ENCODE measurements at places on chromosomes 6 and 20. TPM values are rescaled to one million over a fixed set of nuclear protein-coding genes. Genes with fewer than 3 reads are reported as not detected.

DNA sequence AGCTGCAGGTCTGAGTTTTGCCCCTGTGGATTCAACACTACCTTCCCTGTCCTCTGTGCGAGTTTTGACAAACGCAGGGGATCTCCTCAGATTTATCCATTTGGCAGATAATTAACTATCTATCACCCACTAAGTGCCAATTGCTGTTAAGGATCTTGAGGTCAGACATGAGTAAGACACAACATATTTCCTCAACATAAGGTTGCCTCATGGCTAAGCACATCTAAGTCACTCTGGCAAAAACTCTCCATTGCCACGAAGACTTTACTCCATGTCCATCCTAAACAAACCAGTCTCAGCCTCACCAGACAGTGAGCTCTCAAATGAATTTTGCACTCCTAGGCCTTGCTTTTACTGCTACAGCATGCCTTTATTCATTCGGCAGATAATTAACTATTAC is 408.4 kb downstream of the MAFB start:
- no peak for DNase-seq

Gene ZNF184
- 6.0 TPM for polyA plus RNA-seq

Gene KIAA0408
- 3.1 TPM for polyA plus RNA-seq

Gene PROKR2
- polyA plus RNA-seq = not detected

DNA sequence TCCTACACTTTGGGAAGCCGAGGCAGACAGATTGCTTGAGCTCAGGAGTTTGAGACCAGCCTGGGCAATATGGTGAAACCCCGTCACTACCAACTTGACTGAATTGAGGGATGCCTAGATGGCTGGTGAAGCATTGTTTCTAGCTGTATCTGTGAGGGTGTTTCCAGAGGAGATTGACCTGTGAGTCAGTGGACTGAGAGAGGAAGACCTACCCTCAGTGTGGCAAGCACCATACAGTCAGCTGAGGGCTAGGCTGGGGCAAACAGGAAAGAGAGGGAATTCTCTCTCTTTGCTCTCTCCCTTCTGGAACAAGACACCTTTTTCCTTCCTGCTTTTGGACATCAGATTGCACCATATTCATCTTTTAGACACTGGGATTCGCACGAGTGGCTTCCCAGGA is 3.7 kb upstream of the ZUP1 start:
- DNase-seq = no peak

- no peak for DNase-seq
Observed at GRCh38 chr6:125598422-125598821, 151.0 kb upstream of the HEY2 start.

Gene FAM110A
- 6.2 TPM for polyA plus RNA-seq

GRCh38 chr6:23091795-23092194 is 522.4 kb downstream of the HDGFL1 start:
- DNase-seq = no peak

Gene LAMA2
- 18.4 TPM for polyA plus RNA-seq

- no peak for DNase-seq
Observed at GRCh38 chr6:135644394-135644793, 146.9 kb upstream of the AHI1 start.

DNA sequence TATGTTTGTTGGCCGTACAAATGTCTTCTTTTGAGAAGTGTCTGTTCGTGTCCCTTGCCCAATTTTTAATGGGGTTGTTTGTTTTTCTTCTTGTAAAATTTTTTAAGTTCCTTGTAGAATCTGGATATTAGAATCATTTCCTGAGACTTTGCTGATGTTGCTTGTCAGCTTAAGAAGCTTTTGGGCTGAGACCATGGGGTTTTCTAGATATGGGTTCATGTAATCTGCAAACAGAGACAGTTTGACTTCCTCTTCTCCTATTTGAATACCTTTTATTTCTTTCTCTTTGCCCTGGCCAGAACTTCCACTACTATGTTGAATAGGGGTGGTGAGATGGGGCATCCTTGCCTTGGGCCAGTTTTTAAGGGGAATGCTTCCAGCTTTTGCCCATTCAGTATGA is 82.6 kb downstream of the SLC24A3 start:
- no peak for DNase-seq

Gene RBM24
- polyA plus RNA-seq = 0.35 TPM

Gene EGFL8
- 103 TPM for polyA plus RNA-seq

GRCh38 chr20:62745279-62745951 is 36.8 kb downstream of the NTSR1 start:
- no peak for DNase-seq

Gene PRR18
- polyA plus RNA-seq = not detected

- DNase-seq = no peak
Observed at GRCh38 chr6:81981812-81982211, 229.3 kb upstream of the TENT5A start.

GRCh38 chr6:56245903-56246351 is 1.5 kb downstream of the COL21A1 start:
- no peak for DNase-seq

Measured in adrenal gland (tissue), 19 donors.